ENCODE measurements at places on chromosomes 12 and 14. TPM values are rescaled to one million over a fixed set of nuclear protein-coding genes. Genes with fewer than 3 reads are reported as not detected.

STAB2 gene
- not detected for total RNA-seq

TMTC2 gene
- 3.0 TPM for total RNA-seq

FOXN4 gene
- total RNA-seq, result not detected

SERPINA1 gene
- 5.3 TPM for total RNA-seq

SIX1 gene
- total RNA-seq, result 2.4 TPM

RND1 gene
- total RNA-seq, result 3.4 TPM

CLEC6A gene
- not detected for total RNA-seq

SENP1 gene
- 19.4 TPM for total RNA-seq

GNG2 gene
- total RNA-seq, result 93.2 TPM

CFAP251 gene
- 2.3 TPM for total RNA-seq

MYH6 gene
- not detected for total RNA-seq

RERGL gene
- not detected for total RNA-seq

DNAH10 gene
- 0.32 TPM for total RNA-seq

SPIC gene
- total RNA-seq, result not detected

TEDC1 gene
- total RNA-seq, result 11.6 TPM

PGF gene
- 14.6 TPM for total RNA-seq

All from epithelial cell of alveolus of lung (primary cell).